ENCODE measurements at places on chromosomes 3 and 15. TPM values are rescaled to one million over a fixed set of nuclear protein-coding genes. Genes with fewer than 3 reads are reported as not detected.

LIPC gene
- not detected for total RNA-seq

C3orf85 gene
- total RNA-seq, result not detected

POU1F1 gene
- total RNA-seq, result not detected

DNA sequence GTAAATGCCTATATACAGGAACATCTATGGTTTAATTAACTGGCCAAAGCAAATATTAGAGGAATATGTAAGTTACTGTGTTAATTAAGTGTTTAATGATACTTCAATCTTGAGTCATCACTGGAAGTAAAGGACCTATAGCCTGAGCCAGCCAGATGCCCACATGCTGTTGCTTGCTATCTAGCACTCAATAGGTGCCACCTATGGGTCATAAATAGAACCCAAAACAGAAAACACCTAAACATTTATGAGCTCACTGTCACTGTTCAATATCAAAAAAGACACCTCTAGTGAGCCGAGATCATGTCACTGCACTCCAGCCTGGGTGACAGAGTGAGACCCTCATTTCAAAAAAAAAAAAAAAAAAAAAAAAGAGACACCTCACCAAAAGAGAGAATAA is 48.4 kb upstream of the IP6K2 start:
- peak; percentile 45 for DNase-seq

DNA sequence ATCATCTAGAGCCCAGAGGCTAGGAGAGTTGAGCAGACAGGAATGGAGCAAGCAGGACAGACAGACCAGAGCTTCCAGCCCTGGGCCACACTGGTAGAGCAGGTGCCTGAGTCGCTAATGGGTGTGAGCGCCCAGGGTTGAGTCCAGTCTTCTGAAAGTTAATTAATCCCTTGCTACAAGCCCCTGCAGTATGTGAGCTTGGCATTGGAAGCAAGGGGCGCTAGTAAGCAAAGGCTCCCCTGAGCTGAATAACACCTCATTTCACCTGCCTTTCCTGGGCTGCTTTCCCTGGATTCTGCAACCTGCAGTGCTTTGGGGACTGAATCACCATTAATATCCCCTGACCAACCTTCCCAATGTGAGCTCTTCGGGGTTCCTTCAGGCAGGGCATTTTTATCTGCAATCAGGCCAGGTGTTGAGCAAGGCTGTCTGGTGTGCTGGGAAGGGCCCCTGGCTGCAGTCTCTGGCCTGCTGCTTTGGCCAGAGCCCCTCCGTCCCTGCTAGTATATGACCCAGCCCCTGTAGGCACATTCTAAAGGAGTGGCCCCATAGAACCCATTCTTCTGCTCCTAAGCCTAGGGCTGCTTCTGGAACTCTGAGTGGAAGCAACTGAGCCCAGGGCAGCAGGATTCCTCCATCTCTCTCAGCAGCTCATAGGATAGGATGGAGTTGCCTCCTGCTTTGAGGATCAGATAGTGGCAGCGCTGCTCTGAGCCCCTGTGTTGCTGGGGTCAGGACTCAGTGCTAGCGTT is 45.1 kb upstream of the EPHB1 start:
- DNase-seq, result no peak

GRCh38 chr15:91227766-91228165 is 127.7 kb downstream of the SV2B start:
- no peak for DNase-seq

HDC gene
- not detected for total RNA-seq

CADM2 gene
- total RNA-seq, result not detected

DNA sequence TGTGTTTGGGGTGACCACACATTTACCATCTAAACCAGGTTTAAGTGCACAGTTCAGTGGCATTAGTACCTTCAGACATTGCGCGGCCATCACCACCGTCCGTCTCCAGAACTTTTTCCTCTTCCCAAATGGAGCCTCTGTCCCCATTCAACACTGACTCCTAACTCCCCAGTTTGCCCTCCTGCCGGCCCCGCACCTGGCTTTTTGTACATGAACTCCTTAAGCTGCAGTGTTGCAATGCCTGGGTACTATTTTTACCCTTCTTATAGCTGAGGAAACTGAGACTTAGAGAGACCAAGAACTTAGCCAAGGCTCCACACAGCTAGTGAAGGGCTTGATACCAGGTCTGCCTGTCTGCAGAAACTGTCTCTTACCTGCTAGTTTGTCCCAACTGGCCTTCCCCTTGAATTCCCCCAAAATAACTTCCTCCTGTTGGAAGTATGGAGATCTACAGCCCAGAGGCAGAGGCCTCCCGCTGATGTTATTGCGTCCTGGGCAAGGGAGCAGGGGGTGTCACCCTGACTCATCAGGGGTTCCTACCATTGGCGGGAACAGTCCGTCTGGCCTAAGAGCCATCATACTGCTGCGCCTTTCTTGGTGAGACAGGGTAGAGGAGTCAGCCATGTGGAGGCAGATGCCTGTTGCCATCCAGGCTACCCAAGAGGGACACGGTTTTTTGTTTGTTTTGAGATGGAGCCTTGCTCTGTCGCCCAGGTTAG is 65.6 kb downstream of the GRIP2 start:
- DNase-seq, result no peak

DNA sequence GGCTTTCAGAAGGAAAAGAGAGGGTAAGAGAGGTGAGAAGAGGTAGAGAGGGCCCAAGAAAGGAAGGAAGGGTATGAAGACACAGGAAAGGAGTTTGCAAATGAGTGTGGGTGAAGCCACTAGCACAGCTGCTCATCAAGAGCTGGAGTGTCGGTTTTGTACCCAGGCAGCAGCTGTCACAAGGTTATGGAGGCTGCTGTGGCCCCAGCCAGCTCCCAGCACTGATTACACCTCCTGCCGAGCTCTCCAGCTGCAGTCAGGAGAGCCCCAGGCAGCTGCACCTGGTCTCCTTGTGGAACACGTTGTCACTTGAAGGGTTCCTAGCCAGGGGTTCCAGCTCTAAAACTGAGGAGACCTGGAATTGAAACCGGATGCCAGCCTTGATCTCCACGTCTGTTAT is 60.4 kb upstream of the CHD2 start:
- no peak for DNase-seq

DNA sequence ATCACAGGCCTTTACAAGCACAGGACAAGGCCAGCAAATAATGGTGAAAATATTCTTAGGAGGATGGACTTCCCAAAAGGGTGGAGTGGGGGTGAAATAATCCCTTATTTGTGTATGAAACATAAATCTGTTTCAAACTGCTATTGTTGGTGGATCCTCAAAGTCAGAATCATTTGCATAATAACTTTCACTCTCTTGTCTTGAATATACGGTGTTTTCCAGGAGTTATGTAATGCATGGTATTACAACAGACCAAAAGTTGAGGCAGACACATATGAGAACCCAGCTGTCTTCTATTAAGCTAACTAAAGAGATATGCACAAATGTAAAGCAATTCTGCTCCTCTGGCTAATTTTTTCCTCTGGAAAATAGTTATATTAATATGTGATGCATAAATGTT is 57.7 kb downstream of the PRTG start:
- DNase-seq, result no peak

NANOGP8 gene
- total RNA-seq, result 1.7 TPM

DNA sequence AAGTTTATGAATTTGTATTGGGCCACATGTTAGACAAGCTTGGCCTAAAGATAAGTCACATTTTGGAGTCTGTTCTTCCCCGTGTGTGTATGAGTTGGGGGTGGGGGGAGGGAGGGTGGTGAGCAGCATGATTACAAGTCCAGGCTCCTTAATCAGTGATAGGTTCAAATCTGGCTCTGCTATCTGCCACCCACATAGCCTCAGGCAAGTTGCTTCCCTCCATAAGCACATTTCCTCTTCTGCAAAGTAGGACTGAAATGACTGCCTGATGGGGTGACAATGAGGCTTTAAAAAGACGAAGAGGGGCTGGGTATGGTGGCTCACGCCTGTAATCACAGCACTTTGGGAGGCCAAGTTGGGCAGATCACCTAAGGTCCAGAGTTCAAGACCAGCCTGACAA is 1.1 kb upstream of the SPATA12 start:
- DNase-seq, result no peak

DNA sequence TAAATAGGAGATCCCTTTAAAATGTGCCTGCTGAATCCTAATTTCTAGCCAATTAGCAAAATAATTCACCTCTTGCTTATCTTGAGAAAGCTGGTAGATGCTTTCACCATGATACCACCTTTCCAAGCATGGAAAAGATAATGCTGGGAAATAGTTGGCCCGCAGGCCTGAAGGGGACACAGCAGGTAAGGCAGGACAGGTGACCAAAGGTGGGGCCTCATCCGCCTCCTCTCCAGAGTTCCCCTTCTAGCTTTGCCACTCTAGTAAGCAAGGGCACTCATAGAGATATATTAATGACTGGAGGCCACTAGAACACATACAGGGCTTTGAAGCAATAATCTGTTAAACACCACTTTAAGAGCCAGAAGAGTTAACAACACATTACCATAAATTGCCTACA is 45.5 kb downstream of the SATB1 start:
- DNase-seq, result no peak

- DNase-seq, result no peak
Measured at GRCh38 chr15:44177139-44177538, 17.9 kb downstream of the FRMD5 start.

DNA sequence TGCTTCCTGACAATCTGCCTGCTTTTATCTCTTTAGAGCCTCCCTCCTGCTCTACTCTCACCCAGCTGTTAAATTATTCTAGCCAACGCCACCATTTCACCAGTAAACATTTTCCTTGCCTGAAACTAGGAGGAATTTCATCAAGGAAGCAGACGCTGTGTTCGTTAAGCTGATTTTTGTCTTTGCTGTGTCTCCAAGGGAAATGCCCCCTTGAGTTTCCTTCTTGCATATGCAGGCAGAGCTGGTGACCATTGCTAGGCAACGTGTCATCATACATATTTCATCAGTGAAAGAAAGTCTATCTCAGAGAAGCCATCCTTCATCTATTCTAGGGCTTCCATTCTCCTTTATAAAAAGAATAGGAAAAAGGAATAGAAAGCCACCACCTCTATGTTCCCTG is 87.0 kb upstream of the ST8SIA2 start:
- DNase-seq, result no peak

SENP8 gene
- total RNA-seq, result 1.4 TPM

GRCh38 chr3:122004107-122004506 is 17.9 kb downstream of the ILDR1 start:
- no peak for DNase-seq

DNA sequence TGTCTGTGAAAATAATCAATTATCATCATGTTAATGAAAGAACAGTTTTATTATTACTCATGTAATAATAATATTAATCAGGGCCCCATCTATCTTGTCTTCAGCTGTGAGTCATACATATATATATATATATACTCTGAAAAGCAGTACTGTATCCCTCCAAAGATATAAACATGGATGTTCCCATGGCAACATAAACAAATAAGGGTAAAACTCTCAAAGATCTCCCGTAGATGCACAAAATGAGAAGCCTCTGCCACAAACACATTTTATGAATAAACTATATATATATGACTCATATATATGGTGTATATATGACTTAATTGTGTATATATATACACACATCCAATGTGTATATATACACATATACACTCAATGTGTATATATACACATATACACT is 163.8 kb upstream of the ARHGEF26 start:
- no peak for DNase-seq

TM4SF1 gene
- total RNA-seq, result 1,132 TPM

AGBL1 gene
- not detected for total RNA-seq

LRRC2 gene
- total RNA-seq, result not detected

- no peak for DNase-seq
Measured at GRCh38 chr3:69944931-69945493, 54.5 kb upstream of the SAMMSON start.

DNA sequence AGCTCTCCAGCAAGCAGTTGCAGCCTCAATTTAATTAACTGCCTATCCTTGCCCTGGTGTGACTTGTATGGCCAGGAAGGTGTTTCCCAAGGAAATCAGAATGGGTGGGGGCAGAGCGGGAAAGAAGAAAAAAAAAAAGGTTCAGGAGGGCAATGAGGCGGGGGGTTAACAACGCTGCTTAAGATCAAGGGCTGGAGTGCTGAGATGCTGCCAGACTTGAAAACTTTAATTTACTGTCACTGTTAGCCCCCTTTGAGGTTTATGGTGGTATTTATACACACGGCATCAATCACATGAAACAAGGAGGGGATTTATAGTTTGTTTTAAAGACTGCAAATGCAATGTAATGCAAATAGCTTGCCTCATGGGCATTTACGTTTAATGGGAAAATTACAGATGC is 319.4 kb upstream of the NR2F2 start:
- DNase-seq, result no peak

DNA sequence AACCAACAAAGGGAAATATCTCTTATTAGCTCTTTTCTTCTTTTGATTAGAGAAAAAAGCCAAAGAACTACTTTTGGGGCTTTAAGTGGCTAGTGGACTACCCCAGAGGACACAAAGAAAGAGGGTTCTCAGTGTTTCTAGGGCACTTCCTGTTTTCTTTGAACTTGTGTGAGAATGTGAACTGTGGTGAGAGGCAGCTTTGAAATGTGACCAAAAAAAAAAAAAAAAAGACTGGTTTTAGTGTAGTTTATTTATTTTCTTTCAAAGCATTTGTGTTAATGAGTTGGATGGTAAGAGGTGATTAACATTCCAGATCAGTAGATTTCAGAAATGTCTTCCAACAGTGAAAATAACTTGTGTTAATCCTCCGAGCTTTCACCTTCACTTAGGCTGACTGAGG is 32.4 kb downstream of the SELENOT start:
- DNase-seq, result no peak

GRCh38 chr15:76987896-76988860 is 6.7 kb upstream of the PSTPIP1 start:
- no peak for DNase-seq

DNA sequence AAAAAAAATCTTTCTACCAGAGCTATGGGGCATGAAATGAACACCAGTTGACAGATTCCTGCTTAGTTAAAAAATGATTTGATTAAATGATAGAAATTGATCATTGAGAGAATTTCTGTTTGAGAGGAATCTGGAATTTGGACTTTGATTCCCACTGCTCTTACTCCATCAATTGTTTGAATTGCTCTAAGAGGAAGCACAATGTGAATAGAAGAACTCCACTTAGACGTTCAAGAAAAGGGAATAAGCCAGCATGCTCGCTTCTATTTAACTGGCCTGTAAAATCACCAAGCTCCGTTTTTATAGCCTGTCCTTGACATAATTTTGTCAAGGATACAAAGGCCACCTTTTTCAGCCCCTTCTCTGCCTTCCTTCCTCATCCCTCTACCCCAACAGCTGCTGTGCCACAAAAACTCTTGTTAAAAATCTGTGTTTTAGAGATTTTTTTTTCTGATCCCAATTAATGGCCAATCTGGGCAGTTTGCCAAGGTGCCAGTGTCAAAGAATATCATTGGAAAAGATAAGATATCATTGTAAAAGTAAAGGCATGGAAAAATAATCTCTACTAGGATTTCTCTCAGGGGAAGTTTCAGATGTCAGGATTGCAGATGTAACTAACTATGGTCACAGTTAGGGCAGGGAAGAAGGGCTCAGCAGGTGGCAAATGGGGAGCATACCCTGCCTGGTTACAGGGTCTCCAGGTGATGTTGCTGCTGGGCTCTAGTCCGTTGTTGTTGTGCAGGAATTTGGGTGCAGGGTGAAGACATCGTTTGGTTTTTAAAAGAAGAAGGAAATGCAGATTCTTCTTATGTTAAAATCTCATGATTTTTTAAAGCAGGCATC is 301.8 kb upstream of the PDZRN3 start:
- no peak for DNase-seq

- no peak for DNase-seq
Measured at GRCh38 chr3:184725176-184725719, 13.4 kb upstream of the MAGEF1 start.

STRA6 gene
- 17.2 TPM for total RNA-seq

IGSF11 gene
- total RNA-seq, result not detected

- DNase-seq, result peak; percentile 87
Measured at GRCh38 chr3:134308350-134308891, 57.8 kb upstream of the RYK start.

- DNase-seq, result no peak
Measured at GRCh38 chr3:46080969-46081345, 53.7 kb upstream of the XCR1 start.
